ENCODE measurements at places on chromosomes 3 and 15.

- DNase-seq, result no peak
Observed at GRCh38 chr3:135181408-135181807, 386.3 kb downstream of the EPHB1 start.

DNA sequence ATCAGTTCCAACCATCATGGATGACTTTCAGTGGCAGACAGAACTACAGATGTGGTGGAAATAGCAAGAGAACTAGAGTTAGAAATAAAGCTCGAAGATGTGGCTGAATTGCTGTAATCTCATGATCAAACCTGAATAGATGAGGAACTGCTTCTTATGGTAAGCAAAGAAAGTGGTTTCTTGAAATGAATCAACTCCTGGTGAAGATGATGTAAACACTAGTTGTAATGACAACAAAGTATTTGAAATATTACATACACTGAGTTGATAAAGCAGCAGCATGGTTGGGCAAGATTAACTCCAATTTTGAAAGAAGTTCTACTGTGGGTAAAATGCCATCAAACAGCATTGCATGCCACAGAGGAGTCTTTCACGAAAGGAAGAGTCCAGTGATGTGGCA, 131.7 kb upstream of the FAM3D start:
- DNase-seq, result no peak

- no peak for DNase-seq
Observed at GRCh38 chr15:40984406-40984805, 31.1 kb downstream of the CHAC1 start.

DNA sequence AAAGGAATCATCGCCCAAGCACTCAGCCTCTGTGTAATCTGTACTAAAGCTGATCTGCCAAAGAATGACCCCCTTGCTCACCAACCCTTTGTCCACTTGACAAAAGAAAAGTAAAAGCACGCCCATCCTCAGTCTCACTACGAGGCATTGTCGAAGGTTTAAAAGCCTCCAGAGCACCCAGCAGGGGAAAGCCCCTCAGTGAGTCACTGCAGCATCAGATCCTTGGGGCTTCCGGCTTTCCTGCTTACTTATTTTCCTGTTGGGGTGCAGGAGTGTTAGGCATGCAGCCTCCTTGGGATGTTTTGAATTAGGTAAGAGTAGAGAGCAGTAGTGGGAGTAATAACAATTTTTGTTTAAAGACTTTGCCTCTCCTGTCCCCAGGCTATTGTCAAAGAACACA, 216.1 kb downstream of the MTHFS start:
- DNase-seq, result no peak

DNA sequence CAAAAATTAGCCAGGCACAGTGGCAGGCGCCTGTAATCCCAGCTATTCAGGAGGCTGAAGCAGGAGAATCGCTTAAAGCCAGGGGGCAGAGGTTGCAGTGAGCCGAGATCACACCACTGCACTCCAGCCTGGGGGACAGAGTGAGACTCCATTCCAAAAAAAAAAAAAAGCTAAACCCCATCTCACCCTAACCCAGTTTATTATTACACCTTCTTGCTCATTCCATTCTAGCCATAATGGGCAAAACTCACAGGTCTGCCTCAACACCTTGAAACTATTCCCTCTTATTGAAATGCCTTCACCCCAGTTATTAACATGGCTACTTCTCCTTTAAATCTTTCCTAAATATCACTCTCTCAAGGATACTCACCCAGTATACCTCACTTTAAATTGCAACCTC, 4.1 kb downstream of the SETD2 start:
- DNase-seq, result no peak

- DNase-seq, result no peak
Observed at GRCh38 chr15:29043736-29044502, 158.1 kb downstream of the APBA2 start.

DNA sequence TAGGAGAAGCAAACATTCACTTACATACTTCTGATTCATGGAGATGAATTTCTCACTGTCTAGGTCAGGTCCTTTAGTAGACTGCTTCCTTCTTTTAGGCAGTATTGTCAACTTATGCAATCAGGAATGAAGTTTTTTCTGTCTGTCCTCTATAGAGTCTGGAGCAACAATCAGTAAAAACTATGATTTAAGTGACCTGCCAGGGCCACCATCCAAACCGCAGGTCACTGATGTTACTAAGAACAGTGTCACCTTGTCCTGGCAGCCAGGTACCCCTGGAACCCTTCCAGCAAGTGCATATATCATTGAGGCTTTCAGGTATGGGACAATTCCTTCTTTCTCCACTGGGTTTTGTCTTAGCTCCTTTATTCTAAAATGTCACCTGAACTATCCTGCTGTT, 523.1 kb downstream of the ROBO2 start:
- no peak for DNase-seq

DNA sequence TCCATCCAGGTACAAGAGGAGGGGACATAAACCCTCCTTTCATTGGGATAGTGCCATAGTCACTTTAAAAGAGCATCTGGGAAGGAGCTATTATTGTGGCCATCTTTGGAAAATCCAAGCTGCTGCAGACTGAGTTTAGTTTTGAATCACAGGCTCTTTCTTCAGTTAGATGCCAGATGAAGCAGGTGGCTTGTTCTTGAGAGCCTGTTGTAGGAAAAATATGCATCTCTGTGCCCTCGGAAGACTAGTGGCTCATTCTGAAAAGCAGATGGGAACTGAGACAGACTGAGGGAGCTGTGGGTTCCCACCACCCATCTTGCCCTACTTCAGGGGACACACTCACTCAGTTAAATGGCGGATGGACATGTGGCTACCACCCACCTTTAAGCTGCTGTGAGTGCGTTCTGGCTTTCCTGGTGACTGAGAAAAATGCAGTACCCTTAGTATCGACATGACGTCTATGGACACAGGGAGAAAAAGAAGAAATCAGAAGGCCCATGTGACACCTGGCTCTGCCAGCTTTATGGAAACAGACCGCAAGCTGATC, 50.2 kb downstream of the RARB start:
- DNase-seq, result no peak

DNA sequence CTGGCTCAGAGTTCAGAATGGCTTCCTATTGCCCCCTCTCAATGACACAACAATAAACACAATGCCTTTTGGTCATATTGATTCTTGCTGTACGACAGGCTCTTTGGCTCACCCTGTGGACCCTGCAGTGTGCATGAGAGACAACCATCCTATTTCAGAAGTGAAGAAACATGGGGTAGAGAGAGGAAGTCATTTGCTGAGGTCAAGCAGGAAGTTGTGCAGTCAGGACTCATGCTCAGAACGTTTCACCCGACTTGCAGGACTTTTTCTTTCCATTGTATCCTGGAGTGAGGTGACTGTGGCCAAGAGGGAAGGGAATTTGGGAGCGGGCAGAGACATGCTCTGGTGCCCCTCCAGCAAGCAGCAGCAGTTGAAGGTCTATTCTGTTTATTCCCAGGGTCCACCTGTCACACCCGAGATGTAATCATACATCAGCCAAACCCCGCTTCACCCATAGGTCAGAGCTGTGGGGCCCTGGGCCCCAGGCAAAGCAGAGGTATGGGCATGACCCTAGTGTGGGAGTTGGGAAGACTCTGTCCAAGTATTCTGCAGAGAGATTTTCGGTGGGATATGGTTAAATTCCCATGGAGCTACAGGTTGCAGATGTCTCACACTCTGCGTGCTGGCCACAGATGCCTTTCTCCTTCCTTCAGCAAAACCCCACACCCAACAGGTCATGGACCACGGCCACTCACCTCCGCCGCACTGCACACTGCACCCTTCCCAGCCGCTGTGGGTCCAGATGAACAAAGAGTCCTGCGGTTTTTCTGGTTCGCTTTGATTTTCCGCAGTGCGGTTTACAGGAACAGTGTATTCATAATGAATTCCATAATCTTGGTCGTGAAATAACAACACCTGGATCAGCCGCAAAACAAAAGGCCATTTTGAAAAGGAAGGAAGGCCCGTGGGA, 290.6 kb downstream of the ADAMTS17 start:
- DNase-seq, result no peak

DNA sequence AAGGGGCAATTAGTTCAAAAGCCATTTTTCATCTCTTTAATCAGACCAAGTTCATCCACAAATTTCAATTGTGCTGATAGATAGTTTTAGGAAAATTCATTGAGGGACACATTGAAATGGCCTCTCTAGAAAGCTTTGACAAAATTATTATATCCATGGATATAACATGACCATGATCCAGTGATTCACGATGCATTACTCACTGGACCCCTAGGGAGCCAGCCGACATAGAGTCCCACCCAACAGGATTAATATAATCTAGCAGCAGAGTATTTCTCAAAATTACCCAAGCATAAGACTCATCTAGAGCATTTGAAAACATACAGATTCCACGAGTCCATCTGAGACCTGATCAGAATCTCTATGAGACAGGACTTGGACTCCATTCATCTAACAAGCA, 100.3 kb downstream of the FRMD5 start:
- DNase-seq, result no peak

DNA sequence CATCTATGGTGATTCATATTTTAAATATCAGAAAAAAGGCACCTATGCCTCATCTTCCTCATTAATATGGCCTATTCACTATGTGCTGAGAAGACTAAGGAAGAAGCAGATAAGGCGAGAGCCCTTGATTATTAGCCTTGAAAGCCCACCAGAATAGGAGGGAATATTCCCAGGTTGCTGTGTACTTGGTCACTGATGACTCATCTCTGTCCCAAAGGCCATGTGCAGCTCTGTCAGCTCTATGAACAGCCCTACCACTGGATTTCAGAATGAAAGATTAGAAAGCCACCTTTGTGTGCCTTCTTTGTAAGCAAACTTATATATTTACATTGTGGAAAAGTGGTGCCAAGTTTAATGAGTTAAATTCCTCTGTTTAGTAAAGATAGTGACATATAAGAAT, 211.5 kb downstream of the NFKBIZ start:
- DNase-seq, result no peak

Data from T-helper 2 cell (primary cell).